ENCODE measurements at places on chromosomes 2 and 18.

GRCh38 chr18:50866765-50867164, 12.2 kb upstream of the ME2 start:
- DNase-seq, result no peak

- DNase-seq, result no peak
These were observed 63.6 kb downstream of the CLHC1 start for GRCh38 chr2:55168221-55169154.

DNA sequence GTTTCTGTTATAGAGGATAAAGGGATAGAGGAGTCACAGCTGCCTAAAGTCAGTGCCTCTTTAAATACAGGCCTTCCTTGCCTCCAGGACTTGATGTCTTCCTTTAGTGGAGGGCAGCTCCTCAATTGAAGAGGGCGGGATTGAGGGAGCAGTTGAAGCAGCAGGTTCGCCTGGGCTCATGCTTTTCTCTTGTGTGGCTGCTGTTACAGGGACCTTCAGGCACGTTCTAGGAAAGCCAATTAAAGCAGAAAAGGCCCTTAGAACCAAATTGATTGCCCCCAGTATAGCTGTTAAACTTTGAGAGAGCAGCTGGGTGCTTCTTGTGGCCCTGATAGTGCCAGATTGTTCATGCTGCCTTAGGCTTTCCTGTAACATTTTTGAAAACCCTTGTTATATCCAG, 42.0 kb upstream of the LTBP1 start:
- no peak for DNase-seq

- DNase-seq, result no peak
These were observed 62.1 kb upstream of the ZNF516 start for GRCh38 chr18:76557026-76557575.

DNA sequence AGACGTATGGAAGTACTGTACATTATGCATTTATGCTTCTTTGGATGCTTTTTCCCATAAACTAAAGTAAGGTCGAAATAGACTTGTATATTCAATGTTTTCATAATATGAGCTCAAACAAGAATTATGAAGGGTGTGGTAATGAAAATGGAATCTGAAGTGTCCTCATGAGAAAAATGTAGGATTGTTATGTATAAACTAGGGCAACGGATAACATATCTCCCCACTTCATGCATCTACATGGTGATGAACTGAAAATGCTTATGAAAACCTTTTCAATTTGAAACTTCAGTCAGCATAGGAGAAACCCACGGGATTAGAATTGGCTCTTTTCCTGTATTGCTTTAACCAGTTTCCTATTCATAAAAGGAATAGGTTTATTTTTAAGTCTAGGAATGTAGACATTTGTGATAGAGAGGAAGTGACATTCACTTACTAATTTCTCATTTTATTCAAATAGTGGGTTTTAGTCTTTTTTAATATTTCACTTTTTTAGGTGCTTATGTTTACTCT, 608.2 kb upstream of the GCFC2 start:
- DNase-seq, result no peak

- DNase-seq, result no peak
These were observed 28.3 kb downstream of the EVA1A start for GRCh38 chr2:75532488-75532887.

DNA sequence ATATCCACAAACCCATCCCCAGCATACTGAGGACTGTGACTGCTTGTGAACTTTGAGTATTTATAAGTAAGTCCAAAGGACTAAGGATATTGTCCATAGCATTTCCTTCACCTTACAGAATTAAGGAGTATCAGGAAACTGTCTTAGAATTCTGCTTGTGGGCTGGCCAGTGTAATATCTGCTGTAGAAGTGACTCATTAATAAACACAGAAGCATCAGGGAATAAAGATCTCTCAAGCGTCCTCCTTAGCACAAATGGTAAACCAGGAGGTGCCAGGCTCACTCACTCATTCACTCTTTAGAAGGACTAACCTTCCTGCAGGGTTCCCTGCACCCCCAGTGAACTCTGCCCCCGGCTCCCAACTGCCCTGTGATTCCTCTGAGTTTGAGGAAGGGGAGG, 31.0 kb downstream of the CCDC68 start:
- DNase-seq, result no peak

GRCh38 chr2:12990523-12990922, 273.8 kb downstream of the TRIB2 start:
- DNase-seq, result no peak

DNA sequence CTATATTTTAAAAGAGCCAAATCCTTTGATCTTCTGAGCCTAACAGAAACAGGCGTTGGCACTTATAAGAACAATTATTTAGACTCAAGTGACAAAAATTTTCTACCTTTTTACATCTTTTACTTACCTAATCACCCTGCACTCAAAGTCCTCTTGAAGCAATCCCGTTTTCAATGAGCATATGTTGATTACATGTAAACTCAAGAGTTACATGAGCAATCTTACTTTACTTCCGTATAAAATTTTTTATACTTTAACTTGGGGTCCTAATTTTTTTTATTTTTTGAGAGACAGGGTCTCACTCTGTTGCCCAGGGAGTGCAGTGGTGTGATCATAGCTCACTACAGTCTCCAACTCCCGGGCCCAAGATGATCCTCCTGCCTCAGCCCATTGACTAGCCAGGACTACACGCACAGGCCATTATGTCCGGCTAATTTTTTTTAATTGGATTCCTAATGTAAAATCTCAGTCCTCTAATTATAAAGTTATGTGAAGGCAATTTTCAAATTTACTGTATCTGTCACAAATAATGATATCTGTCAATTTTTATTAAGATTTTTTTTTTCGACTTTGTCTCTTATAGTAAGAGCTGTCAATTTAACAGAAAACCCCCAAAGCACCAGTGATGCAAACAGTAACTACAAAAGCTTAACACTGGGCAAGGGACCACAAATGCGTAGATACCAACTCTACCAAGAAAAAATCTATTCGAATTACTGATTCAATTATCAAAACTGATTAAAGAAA, 19.1 kb upstream of the STPG4 start:
- DNase-seq, result no peak

DNA sequence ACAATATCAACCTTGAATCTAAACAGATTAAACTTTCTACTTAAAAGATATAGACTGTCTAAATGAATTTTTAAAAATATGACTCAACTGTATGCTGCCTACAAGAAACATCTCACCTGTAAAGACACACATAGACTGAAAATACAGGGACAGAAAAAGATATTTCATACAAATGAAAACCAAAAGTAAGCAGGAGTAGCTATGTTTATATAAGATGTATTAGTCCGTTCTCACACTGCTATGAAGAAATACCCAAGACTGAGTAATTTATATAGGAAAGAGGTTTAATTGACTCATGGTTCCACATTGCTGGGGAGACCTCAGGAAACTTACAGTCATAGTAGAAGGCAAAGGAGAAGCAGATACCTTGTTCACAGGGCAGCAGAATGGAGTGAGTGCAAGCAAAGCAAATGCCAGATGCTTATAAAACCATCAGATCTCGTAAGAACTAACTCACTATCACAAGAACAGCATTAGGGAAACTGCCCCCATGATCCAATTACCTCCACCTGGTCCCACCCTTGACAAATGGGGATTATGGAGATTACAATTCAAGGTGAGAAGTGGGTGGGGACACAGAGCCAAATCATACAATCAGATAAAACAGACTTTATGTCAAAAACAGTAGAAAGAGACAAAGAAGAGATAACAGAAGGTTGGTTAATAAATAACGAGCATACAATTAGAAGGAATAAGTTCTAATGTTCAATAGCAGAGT, 214.4 kb upstream of the SLC39A10 start:
- no peak for DNase-seq

DNA sequence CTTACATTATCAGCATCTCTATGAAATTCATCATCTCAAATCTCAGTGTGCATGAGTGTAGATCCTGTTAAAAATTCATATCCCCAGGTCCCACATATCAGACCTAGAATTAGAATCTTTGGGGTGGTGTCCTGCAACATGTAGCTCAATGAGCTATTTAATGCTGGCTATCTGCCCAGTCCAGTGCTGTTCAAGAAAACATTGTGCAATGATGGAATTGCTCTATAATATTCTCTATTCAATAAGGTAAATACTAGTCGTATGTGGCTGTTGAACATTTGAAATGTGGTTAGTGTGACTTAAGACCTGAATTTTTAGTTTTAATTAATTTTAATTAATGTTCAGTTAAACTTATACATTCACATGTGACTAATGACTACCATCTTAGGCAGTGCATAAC, 127.4 kb downstream of the NOL4 start:
- no peak for DNase-seq

GRCh38 chr2:216233281-216233995, 124.3 kb downstream of the XRCC5 start:
- no peak for DNase-seq

GRCh38 chr2:168475636-168476035, 19.6 kb downstream of the CERS6 start:
- no peak for DNase-seq

DNA sequence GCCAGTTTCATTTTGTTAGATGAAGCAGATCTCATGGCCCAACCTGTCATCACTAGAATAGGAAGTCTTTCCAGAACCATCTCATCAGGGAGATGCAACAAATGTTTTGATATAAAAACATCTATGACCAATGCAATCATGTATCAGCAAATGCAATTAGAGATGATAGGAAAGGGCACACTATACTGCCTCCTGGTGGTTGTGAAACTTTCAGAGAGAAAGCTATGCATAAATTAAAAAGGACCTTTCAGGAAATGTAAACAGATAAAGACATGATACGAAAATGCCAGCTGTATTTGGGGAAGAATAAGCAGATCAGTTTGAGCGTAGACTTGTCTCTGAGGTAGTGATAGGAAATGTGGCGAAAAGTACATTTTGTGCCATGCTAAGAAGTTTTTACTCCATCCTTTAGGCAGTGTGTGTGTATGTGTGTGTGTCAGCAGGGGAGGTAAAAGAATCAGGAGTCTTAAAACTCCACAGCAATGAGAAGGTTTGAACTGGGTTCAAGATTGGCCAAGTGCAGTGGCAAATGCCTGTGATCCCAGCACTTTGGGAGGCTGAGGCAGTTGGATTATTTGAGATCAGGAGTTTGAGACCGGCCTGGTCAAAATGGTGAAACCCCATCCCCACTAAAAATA, 479.3 kb downstream of the CPS1 start:
- DNase-seq, result no peak

GRCh38 chr2:5125017-5125730, 567.0 kb upstream of the SOX11 start:
- DNase-seq, result no peak

GRCh38 chr2:148754864-148755263, 110.3 kb downstream of the EPC2 start:
- DNase-seq, result no peak

- no peak for DNase-seq
These were observed 641.5 kb upstream of the SETBP1 start for GRCh38 chr18:44039216-44039615.

- no peak for DNase-seq
These were observed 21.3 kb downstream of the CENPO start for GRCh38 chr2:24814516-24814915.

DNA sequence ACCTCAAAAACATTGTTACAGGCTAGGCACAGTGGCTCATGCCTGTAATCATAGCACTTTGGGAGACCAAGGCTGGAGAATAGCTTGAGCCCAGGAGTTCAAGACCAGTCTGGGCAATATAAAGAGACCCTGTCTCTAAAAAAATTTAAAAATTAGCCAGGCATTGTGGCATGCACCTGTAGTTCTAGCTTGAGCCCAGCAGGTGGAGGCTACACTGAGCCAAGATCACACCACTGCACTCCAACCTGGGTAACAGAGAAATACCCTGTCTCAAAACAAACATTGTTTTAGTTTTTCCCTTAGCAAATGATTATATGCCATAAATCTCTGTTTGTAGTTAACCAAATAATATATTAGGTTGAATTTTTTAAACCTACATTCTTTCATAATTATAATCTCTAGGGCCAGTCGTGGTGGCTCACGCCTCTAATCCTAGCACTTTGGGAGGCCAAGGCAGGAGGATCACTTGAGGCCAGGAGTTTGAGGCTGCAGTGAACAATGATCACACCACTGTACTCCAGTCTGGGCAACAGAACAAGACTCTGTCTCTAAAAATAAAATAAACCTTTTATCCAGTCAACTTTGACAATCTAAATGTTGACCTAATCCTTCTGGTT, 13.3 kb upstream of the CYP20A1 start:
- no peak for DNase-seq

- no peak for DNase-seq
These were observed 319.4 kb downstream of the LRRTM1 start for GRCh38 chr2:79985145-79985544.

GRCh38 chr2:158130832-158131473, 29.3 kb downstream of the UPP2 start:
- DNase-seq, result no peak

- DNase-seq, result no peak
These were observed at the start of gene NCKAP5 for GRCh38 chr2:133568172-133568571. NCKAP5 (minus strand) TSS chr2:133568463; CDS start chr2:133517526, 50,937 bp downstream.

- no peak for DNase-seq
These were observed 1.1 kb downstream of the COBLL1 start for GRCh38 chr2:164840458-164840929.

GRCh38 chr2:98426771-98427170, 17.9 kb upstream of the INPP4A start:
- DNase-seq, result no peak

DNA sequence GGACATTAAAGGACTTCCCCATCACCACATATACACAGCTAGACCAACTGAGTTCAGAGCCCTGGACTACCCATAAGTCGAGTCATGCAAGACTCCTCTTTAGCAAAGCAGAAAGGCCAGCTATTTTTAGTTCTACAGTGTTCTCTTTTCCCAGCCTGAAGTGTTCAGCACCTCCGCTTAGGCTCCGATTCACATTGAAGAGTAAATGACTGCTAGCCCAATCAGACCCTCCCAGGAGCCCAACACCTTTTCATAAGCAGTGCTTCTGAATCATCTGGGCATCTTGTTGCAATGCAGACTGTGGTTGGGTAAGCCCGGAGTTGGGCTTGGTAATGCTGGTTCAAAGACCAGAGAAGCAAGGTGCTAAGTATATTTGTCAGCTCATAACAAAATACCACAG, 138.6 kb upstream of the MSH6 start:
- DNase-seq, result no peak

- DNase-seq, result no peak
These were observed 433 bp upstream of the MFF start for GRCh38 chr2:227324642-227324994.

GRCh38 chr2:11901351-11902069, 155.1 kb downstream of the LPIN1 start:
- no peak for DNase-seq

DNA sequence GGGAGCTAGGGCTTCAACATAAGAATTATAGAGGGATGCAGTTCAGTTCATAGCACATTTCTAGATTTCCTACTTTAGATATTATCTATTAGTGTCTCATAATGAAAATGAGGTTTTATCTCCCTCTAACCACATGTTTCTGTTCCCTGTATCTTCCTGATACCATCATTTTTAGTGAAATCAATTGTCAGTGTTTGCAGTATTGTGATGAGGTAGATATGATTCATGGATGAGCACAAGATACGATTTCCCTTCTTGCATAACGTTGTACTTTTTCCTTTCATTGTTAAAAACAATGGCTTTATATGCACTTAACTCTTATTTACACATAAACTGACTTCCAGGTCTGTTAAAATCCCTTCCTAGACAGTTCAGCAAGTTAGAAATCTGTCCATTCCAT, 211.4 kb downstream of the ZBTB7C start:
- DNase-seq, result no peak
